Type B pancreatic cell (in vitro differentiated cells): ENCODE measurements at places on chromosomes 2 and 18. TPM values are rescaled to one million over a fixed set of nuclear protein-coding genes. Genes with fewer than 3 reads are reported as not detected.

IL36RN gene
- total RNA-seq: 12.0 and 17.7 TPM in 2 replicates

- no peak for DNase-seq
Observed at GRCh38 chr2:28423856-28424605, 31.4 kb downstream of the FOSL2 start.

DNA sequence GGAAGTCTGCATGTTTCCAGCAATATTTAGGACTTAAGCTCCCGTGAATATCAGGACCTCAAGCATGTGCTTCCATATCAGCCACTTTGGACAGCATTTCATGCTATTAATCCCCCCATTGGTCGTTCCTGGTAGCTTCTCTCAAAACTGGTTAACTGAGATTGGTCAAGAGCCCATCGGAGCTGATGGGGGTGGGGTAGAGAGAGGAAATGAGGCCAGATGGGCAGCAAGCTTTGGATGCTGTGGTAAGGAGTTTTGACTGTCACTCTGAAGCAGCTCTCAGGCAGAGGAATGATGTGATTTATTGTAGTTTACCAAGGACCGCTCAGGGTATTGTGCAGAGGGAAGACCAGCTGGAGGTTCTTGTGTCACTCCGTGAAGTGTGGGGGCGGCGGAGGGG is 81.8 kb downstream of the FAM168B start:
- no peak for DNase-seq

GPBAR1 gene
- 2.1 and 5.7 TPM in 2 replicates for total RNA-seq

LAMA3 gene
- total RNA-seq: 9.4 and 15.3 TPM in 2 replicates

VWC2L gene
- 0.17 and 0.31 TPM in 2 replicates for total RNA-seq

DNA sequence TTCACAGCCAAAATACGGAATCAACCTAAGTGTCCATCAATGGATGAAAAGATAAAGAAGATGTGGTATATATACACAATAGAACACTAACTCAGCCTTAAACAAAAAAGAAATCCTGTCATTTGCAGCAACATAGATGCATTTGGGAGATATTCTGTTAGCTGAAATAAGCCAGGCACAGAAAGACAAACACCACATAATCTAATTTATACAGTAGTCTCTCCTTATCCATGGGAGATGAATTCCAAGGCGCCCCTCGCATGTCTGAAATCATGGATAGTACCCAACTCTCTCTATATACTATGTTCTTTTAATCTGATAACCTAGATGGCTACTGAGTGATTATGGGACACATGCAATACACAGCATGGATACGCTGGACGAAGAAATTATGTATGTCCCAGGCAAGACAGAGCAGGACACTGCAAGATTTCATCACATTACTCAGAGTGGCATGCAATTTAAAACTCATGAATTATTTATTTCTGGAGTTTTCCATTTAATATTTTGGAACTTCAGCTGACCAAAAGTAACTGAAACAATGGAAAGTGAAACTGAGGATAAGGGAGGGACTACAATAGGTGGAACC is 39.5 kb downstream of the ORC4 start:
- DNase-seq: no peak

COL4A4 gene
- total RNA-seq: 1.1 and 1.9 TPM in 2 replicates

LYG2 gene
- total RNA-seq: not detected in 2 replicates

DNA sequence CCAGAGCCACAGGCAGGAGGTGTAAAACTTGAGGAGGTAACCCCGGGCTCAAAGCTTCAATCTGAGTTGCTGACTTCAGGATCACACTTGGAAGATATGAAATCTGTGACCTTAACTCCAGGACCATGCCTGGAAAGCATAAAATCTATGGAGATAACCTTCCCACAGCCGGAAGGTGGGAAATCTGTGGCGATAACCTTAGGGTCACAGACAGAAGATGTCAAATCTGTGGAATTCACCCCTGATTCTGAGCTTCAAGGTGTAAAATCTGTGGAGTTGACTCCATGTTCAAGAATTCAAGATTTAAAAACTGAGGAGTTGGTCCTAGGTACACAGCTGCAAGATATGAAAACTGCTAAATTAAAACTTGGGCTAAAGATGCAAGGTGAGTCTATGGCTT is 11.6 kb upstream of the ZNF512 start:
- DNase-seq: no peak

GRCh38 chr2:24969784-24970183 is 2.0 kb downstream of the DNAJC27 start:
- DNase-seq: no peak

GRCh38 chr2:219384859-219385258 is 2.9 kb downstream of the DNPEP start:
- no peak for DNase-seq

DNA sequence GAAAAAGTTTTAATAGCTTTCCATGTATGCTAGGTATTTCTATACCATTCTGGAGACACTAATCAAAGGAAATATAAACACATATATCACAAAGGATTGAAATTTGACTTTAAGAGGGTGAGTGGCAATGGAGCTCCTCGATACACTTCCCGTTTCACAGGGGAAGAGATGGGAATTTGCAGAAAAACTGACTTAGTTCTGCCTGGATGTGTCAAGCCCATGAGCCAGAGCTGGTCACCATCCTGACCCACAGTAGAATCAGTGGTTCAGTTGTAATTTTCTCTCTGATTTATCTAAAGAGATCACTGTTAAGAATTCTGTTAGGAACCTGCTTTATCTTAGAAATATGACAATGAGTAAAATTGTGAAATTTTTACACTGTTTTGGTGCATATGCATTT is 34.2 kb downstream of the PLCL1 start:
- no peak for DNase-seq

GRCh38 chr18:3857544-3857943 is 407.6 kb downstream of the TGIF1 start:
- no peak for DNase-seq

GRCh38 chr18:54094474-54094873 is 130.0 kb downstream of the MBD2 start:
- no peak for DNase-seq

RAB6C gene
- 0.29 and 0.50 TPM in 2 replicates for total RNA-seq

GRCh38 chr18:72985686-72986085 is 117.9 kb upstream of the NETO1 start:
- no peak for DNase-seq

GRCh38 chr2:62727876-62728566 is 22.5 kb downstream of the EHBP1 start:
- no peak for DNase-seq

- DNase-seq: no peak
Observed at GRCh38 chr2:111671426-111672150, 212.4 kb downstream of the ANAPC1 start.

- DNase-seq: no peak
Observed at GRCh38 chr2:46364797-46365457, 67.7 kb downstream of the EPAS1 start.
